MG63 (cell line): ENCODE measurements at places on chromosomes 11 and 22.

DNA sequence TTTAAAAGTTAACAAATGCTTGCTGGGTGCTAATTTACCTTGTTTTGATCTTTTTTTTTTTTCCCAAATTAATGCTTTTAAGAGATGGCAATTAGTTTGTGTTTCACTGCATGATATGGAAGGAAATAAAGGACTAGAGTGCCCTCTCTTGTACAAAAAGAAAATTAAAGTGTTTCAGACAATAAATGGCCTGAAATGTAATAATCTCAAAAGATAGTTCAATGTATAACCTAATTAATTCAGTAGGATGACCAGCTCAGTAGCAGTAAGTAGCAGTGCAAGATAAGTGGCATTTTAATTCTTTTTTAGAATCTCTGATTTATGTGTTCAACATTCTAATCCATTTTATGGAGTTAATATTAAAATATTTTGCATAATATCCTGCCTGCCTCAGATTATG lies 39.9 kb upstream of the MYO18B start:
- DNase-seq: no peak

DNA sequence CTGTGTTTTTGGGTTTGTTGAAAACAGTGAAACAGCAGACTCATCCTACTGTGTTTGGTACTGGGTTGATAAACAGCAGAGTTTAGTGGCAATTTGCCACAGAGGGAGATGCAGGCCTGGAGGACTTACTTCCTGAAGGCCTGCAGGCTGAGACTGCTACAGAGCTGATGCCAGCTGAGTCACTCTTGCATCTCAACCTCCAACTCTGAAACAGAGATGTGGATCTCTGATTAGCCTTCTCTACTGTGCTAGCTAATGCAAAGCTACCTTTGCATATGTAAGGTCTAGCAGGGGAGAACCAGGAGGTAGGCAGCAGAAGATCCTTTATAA lies 14.3 kb downstream of the ATP5MG start:
- DNase-seq: peak; percentile 91

- no peak for DNase-seq
Measured at GRCh38 chr22:24331468-24332440, 61.1 kb downstream of the SPECC1L start.

DNA sequence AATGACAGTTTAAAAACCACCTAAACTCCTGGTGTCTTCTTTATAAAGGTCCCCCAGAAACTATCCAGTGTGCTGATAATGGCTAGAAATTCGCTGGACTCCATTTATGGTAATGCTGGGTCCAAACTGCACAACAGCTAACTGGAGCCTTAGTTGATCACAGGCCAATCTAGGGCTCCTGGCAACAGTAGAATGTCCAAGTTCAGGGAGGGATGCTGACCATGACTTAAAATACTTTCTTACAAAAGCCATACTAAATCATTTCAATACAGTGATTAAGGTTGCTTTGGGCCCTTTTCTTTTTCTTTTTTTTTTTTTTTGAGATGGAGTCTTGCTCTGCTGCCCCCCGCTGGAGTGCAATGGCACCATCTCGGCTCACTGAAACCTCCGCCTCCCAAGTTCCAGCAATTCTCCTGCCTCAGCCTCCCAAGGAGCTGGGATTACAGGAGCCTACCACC lies 14.5 kb upstream of the GAB2 start:
- peak; percentile 9 for DNase-seq

GRCh38 chr11:85379066-85379465 lies 248.1 kb downstream of the DLG2 start:
- no peak for DNase-seq

GRCh38 chr11:97544431-97544830 lies 1154.6 kb downstream of the JRKL start:
- no peak for DNase-seq

DNA sequence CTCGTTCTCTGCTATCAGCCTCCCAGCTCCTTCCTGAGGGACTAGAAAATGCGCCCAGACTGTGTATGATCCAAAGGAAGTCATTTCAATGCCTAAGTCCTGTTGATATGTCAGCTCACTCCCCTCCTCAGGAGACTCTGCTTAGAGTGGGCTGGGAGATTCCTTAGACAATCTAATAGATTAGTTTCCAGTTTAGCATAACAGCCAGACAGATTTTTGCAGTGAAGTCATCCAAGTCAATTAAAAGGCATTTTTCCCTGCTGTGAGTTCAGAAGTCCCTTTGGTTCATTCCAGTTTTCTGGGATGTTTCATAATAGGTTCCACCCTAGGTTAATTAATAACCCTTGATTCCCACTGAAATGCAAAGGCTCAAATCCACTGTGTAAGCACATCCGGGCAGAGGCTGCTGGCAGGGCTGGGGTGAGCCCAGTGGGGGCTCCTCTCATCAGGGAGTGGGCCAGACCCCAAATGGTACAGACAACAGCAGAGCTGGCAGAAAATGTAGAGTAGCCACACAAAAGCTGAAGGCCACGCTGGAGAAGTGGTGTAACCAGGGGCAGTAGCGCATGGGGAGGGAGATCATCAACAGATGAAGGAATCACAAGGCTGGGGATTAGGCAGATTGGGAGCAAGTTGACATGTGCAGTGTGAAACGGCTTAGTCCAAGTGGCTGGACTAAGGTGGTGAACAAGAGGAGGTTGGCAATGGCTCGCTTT lies 90.6 kb downstream of the SYN3 start:
- no peak for DNase-seq

- DNase-seq: peak; percentile 49
Measured at GRCh38 chr11:72238040-72238450, 5.9 kb downstream of the PHOX2A start.

GRCh38 chr11:128200467-128200866 lies 386.9 kb downstream of the ETS1 start:
- no peak for DNase-seq

DNA sequence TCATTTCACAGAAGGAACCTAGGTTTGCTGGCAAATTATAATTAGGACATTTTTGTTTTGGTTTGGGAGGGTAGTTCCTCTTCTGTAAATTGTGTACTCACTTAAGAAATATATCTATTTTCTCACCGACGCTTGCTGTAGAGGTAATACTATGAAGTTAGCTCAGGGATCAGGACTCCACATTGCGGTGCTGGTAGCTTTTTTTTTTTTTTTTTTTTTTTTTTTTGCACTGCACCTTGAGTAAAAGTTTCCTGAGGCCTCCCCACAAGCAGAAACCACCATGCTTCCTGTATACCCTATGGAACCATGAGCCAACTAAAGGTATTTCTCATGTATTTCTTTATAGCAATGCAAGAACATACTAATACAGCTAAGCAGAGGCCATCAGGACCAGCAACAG lies 14.7 kb downstream of the UBTFL1 start:
- DNase-seq: no peak

- DNase-seq: no peak
Measured at GRCh38 chr11:69966910-69967483, 111.1 kb upstream of the ANO1 start.

DNA sequence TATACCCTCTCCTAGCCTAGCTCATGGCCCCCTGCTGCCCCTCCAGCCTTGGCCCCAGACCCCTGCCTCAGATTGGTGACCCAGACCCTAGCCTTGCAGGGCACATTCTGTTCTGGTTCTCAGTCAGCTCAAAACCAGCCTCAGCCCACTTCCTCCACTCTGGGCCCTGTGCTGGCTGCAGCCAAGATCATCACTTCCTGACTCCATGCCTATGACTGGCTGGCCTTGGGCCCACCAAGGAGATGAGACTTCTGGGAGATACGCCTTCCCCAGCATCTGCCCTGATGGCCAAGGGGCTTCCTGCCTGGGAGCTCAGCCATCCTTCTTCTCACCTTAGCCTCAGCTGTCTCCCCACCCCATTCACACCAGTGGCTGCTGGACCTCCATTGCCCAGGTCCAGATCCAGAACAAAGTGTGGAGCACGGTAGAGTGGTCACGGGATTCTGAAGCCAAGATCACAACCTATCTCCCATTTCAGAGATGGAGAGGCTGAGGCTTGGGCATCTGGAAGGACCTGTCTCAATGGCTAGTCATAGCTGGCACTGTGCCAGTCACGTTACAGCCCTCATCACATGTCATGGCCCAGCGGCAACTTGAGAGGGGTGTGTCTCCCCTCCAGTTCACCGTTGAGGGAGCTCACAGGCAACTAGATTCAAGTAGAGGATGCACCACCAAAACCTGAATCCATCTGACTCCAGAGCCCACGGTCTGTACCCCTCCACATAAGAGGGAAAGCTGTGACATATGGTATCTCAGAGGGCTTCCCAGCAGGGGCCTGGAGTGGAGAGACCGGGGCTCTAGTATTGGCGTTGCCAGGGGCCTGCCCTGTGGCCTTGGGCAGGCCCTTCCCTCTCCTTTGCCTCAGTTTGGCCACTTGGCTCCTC lies 43.0 kb upstream of the KLHL35 start:
- DNase-seq: peak; percentile 57

DNA sequence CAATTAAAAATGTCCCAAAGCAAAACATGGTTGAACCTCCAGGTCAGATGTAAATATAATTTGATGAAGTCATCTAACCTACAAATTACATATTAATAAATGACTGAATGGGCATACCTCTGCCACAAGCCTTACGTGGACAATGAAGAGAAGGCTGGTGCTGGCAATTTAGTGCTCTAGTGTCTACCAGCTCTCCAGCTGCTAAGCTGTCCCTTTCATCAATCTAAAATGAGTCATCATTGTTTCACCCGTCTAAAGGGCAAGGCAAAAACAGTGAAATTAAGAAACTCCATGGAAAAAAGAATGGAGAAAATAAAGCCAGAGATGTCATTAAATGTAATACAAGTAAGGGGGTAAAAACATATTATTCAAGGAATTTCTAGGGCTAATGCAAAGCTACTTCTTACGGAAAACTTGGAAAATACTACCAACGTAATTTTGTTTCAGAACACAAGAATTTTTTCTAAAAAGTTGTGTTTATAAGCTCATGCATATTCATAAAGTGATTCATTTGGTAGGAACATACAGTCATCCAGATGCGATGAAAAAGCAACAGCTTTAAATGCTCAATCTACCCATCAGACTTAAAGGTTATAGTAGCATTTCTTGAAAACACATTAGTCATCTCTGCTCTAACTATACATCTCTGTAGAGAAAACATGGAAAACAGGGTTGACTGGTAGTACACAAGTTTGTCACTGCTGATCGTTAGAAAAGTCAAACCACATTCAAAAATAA lies 71.5 kb downstream of the SIK3 start:
- DNase-seq: peak; percentile 17

GRCh38 chr11:46611526-46612304 lies 5.3 kb downstream of the HARBI1 start:
- no peak for DNase-seq

DNA sequence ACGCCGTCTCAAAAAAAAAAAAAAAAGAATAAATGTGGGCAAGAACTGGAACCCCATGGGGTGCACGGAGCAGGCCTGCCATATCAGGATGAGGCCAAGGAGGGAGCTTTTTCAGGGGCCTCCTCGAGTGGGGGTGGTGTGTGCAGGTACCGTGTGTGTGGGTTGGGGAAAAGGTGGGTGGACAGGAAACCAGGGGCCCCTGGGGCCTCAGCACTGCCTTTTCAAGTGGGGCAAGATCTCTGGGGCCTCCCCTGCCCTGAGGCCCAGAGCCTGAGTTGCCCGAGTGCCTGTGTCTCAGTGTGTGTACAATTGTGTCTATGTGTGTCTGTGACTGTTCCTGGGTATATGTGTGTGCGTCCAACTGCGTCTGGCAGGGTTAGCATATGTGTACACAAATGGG lies 23.8 kb downstream of the TEF start:
- no peak for DNase-seq

DNA sequence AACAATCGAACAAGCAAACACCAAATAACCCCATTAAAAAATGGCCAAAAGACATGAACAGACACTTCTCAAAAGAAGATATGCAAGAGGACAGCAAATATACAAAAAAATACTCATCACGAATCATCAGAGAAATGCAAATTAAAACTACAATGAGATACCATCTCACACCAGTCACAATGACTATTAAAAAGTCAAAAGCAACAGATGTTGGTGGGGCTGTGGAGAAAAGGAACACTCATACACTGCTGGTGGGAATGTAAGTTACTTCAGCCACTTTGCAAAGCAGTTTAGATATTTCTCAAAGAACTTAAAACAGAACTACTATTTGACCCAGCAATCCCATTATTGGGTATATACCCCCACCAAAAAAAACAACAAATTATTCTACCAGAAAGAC lies 51.3 kb upstream of the FLI1 start:
- no peak for DNase-seq

DNA sequence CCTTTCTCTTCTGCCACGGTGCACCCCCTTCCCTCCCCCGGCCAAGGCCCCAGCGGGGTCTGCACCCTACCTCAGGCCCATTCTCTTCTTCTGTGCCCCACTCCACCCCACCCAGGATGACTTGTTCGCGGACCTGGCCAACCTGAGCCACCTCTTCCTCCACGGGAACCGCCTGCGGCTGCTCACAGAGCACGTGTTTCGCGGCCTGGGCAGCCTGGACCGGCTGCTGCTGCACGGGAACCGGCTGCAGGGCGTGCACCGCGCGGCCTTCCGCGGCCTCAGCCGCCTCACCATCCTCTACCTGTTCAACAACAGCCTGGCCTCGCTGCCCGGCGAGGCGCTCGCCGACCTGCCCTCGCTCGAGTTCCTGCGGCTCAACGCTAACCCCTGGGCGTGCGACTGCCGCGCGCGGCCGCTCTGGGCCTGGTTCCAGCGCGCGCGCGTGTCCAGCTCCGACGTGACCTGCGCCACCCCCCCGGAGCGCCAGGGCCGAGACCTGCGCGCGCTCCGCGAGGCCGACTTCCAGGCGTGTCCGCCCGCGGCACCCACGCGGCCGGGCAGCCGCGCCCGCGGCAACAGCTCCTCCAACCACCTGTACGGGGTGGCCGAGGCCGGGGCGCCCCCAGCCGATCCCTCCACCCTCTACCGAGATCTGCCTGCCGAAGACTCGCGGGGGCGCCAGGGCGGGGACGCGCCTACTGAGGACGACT lies 15.9 kb downstream of the RTN4RL2 start:
- no peak for DNase-seq

- no peak for DNase-seq
Measured at GRCh38 chr11:65657426-65657825, 5.3 kb downstream of the RELA start.

- DNase-seq: no peak
Measured at GRCh38 chr11:77442394-77443053, 31.4 kb downstream of the PAK1 start.

DNA sequence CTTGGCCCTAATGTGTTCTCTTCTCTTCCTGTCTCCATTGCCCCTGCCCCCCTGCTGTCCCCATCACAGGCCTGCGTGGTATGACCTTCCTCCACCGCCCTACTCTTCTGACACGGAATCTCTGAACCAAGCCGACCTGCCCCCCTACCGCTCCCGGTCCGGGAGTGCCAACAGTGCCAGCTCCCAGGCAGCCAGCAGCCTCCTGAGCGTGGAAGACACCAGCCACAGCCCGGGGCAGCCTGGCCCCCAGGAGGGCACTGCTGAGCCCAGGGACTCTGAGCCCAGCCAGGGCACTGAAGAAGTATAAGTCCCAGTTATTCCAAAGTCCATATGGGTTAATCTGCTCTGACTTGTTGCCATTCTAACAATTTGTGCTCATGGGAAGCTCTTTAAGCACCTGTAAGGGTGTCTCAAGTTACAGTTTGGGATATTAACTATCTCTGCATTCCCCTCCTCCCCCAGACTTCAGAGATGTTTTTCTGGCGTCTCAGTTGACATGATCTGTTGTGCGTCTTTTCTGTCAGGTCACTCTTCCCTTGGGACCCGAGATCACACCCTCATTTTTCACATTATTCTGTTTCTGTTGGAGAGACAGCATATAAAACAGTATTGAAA lies 60.0 kb downstream of the COMMD9 start:
- no peak for DNase-seq

- no peak for DNase-seq
Measured at GRCh38 chr11:134665571-134666270, 253.7 kb upstream of the B3GAT1 start.

GRCh38 chr11:97638641-97639224 lies 1248.9 kb downstream of the JRKL start:
- DNase-seq: no peak
